Epithelial cell of prostate (primary cell): ENCODE measurements at places on chromosomes 7 and 10.

DNA sequence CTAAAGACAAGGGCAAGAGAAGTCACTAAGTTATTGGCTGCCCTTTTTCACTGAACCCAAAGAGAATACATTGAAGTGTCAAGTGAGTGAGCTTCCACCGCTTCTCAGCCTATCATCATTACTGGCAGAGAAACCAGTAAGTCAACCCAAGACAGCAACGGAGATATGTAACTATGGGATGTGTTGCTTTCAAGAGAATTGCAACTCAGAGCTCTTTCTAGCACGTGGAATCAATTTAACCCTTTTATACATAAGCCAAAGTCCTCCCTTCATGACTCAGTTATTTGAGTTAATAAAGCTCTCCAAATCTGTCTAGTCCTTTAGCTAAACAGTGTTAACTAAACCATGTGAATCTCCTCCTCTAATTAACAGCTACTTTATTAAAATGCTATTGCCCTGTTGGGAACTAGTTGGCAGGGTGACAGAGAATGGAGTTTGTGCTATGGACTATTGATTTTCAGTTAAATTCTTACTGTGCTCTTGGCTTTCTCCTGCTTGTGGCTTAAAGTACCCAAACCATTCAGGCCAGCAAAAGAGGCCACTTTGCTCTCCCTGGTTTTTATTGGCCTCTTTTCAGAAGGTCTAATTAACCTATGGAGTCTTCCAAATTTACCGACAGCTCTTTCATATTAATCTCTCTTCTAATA lies 287.7 kb downstream of the NRG3 start:
- no peak for DNase-seq

DNA sequence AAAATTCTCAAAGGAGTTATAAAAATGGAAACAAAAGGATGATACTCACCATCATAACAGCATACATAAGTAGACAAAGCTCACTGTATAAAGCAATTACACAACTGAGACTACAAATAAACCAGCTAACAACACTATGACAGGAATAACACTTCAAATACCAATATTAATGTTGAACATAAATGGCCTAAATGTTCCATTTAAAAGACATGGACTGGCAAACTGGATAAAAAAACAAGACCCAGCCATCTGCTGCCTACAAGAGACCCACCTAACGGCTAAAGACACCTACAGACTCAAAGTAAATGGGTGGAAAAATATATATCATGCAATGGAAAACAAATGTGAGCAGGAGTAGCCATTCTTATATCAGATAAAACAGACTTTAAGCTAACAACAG lies 69.2 kb upstream of the DDC start:
- DNase-seq = no peak

DNA sequence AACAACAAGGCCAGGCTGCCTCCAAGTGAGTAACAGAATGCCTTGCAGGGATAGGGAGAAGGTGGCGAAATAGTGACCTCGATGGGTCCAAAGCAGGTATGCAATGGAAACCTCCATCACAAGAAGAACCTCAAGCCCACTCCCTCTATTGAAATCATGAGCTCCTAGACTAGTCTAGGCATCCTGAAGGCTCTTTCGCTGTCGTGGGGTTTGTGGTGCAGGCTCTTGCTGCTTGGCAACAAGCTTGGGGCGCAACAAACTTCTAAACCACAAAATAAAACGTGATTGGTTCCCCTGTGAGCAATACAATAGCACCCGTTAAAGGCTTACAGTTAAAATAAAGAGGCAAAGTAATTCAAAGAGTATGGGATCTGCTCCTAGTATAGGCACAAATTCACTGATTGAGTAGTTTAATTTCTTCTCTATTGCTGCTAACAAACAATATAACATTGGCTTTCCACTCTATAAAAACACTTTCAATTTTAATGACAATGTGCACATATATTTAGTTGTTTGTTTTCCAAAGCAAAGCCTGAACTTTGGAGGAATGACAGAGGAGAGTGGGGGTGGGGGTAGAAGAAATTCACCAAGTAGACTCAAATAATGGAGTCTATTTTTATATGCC lies 64.1 kb downstream of the C10orf67 start:
- no peak for DNase-seq

- no peak for DNase-seq
These were observed 209.9 kb downstream of the CHCHD3 start for GRCh38 chr7:132872034-132872433.

- DNase-seq = no peak
These were observed 140.7 kb downstream of the PAXIP1 start for GRCh38 chr7:154862153-154862791.

DNA sequence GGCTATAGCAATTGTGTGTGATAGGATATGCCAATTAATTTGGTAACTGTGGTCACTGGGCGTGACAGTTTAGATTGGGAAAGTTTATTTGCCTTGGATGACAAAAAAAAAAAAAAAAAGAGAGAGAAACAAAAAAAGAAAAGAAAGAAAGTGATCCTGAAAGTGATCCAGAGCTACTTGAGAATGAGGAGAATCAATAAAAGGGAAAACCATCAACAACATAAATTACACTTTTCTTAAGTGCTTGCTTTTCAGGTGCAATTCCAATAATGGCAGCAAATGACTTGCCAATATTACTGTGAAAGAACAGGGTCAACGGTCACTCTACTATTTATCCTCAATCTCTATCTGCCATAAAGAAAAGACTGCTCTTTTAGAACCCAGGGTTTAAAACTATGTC lies 191.8 kb upstream of the SEMA3C start:
- no peak for DNase-seq

GRCh38 chr7:64618785-64619456 lies 47.0 kb upstream of the ZNF107 start:
- DNase-seq = no peak

GRCh38 chr7:137996386-137996851 lies 5.5 kb downstream of the CREB3L2 start:
- DNase-seq = no peak

GRCh38 chr7:17939211-17939605 lies 1.1 kb downstream of the SNX13 start:
- DNase-seq = no peak

DNA sequence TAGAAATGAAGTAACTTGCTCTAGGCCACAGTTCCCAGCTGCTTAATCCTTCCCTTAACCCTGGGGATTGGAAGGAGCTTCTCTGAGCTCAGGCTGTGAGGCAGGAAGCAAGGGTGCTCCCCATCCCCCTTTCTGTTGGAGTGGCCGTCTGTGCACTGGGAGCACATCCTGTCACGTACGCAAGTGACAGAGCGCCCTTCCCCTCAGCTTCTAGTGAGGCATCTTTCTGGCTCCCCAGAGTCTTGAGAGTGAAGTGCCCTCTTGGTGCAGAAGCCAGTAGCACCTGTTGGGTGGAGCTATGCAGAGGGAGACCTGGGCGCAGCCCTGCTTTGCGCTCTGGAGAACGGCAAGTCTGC lies 47.8 kb downstream of the SHH start:
- DNase-seq = no peak

GRCh38 chr10:73979809-73980433 lies 18.0 kb upstream of the VCL start:
- no peak for DNase-seq
